HFFc6 (cell line): ENCODE measurements at places on chromosomes 12 and 14. TPM values are rescaled to one million over a fixed set of nuclear protein-coding genes. Genes with fewer than 3 reads are reported as not detected.

DNA sequence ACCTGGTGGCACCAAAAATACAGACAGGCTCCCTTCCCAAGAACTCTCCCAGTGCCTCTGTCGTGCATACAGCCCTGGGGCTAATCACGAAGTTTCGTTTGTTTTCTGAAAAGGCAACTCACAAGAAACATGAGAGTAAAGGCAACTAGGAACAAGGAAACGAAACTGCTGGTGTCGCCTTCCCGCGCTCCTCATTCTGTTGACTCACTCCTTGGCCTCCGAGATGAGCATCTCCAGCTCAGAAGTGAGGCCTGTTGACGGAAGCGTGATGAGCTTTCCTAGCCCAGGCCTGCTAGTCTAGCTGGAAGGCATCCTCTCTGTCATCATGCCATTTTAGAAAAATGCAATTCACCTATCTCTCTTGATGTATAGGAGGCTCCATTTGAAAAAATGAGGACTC is 50.5 kb downstream of the TTC9 start:
- no peak overlapping the region for H3K27ac ChIP-seq
- peaks cover 7% of the 10 kb centered on the region for H3K27me3 ChIP-seq
- no peak for DNase-seq

DNA sequence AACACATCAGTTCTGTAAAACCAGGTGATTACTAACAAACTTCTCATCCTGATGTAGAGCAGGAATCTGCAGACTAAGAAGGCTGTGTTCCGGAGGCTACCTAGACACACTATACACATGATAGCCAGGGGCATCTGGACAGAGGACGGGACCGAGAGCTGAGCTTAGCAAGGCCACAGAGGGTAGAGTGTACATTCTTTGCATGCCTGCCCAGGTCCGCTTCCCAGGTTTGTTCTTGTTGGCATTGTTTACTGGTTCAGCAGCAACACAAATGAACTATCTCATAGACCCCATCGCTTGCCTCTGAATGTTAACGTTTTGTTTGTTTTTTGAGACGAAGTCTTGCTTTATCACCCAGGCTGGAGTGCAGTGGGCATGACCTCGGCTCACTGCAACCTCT is 17.7 kb upstream of the TEAD4 start:
- no peaks in the 10 kb centered on the region for H3K4me1 ChIP-seq
- peaks cover 5% of the 10 kb centered on the region; the same call in 1 of the 2 replicates for H3K36me3 ChIP-seq
- H3K27ac ChIP-seq, result no peak overlapping the region
- DNase-seq, result no peak
- peaks cover 2% of the 10 kb centered on the region; the same call in 1 of the 2 replicates for H3K27me3 ChIP-seq
- no peak overlapping the region for H3K4me3 ChIP-seq

- H3K36me3 ChIP-seq, result no peaks in the 10 kb centered on the region
- peak within 1 kb of the TSS; percentile 78; the same call in 1 of the 2 replicates for H3K27ac ChIP-seq
- peak within 1 kb of the TSS; percentile 95 for H3K4me3 ChIP-seq
- DNase-seq, result peak; percentile 51
- H3K4me1 ChIP-seq, result peaks cover 39% of the 10 kb centered on the region
Measured at GRCh38 chr14:56117765-56118610, at the start of gene PELI2. Gene PELI2 (plus strand): TSS chr14:56118411. CDS start chr14:56118661, 250 bp downstream.

ACVRL1 gene
- total RNA-seq, result 5.4 to 14.7 TPM (median 6.4 TPM) in 3 replicates

EGLN3 gene
- 0.19 TPM in 1 of 3 replicates, not detected in the others for total RNA-seq

ADAMTS20 gene
- total RNA-seq, result not detected in 3 replicates

TSPAN19 gene
- total RNA-seq, result not detected in 3 replicates
